T47D (cell line): ENCODE measurements at places on chromosomes 1 and 21.

DNA sequence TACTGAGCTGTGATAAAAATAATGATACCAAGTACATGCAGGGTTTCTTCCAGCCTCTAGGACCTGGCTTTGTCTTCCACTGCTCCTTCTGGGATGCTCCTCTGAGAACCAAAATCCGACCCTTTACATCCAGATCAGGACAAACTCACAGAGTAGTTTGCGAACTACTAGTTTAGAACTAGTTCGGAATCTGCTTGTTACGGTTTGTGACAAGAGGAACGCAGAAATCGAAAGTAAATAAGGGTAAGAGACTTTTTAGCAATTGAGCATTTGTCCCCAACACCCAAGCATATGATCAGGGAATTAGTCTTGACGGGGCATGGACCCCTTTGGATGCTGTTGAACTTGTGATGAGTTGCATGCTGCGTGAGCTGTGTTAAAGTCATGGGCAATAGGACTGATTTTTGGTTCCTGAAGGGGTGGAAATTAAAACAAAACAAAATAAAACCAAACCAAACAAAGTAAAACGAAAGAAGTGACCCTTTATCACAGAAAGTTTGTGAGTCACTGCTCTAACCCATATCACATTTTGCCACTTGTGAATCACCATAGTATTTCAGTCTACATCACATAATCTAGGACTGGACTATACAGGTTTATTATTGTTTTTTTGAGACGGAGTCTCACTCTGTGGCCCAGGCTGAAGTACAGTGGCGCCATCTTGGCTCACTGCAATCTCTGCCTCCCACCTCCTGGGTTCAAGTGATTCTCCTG, 35.7 kb upstream of the ERRFI1 start:
- no peak for DNase-seq

GRCh38 chr1:248630551-248630950, 4.3 kb downstream of the OR2T11 start:
- DNase-seq, result no peak

DNA sequence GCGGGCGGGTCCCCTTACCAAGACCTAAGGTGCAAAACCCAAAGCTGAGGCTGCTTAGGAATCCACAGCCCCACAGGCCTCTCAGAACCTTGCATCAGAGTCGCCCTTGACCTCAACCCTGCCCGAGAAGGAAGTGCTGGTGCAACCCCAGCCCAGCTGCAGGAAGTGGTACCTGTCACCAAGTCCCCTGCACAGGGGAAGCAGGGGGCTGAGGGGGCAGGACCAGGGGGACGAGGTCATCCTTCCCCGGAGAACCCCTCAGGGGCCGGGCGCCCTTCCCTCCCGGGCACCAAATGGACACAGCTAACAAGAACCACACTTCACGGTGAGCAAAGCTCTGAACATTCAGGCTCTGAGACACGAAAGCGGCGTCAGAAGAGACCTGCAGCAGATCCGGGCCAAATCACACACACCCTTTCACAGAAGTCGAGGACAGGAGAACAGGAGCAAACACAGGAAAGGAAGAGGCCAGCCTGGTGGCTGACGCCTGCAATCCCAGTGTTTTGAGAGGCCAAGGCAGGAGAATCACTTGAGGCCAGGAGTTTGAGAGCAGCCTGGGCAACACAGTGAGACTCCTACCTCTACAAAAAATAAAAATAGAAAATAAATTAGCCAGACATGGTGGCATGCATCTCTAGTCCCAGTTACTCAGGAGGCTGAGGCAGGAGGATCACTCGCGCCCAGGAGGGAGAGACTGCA, 6.4 kb downstream of the ITGB2 start:
- no peak for DNase-seq

- no peak for DNase-seq
Measured at GRCh38 chr1:112423207-112423606, 27.2 kb downstream of the CTTNBP2NL start.

DNA sequence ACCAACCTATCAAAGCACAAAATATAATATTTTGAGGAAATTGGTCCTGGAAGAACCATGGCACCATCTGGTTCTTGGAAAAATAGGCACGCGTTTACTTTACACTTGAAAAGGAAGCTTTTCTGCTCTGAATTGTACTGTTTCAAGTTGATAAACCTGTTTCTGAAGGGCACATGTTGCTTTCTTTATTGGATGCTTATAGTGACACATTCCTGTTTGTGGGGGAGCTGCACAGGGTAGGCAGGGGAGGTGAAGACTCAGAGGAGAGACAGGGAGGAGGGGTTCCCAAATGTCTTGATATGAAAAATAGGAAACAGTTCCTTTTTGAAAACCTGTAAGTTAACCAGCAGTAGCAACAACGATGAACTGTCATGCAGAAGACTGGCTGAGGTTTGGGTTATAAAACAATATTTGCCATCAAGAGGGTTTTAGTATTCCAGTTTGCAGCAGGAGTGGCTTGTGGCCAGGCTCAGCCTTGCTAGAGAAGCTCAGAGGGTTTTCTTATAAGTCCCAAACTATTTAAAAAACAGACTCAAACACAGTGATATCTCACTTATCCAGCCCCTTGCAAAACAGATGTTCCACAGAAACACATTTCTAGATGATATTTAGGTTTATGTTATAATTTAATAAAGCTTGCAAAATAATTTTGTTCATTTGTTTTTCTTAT, 127.0 kb upstream of the MROH9 start:
- no peak for DNase-seq
